ENCODE measurements at places on chromosomes 6 and 20.

- ATAC-seq = no peak
Measured at GRCh38 chr6:112774319-112774718, 427.2 kb downstream of the RFPL4B start.

GRCh38 chr6:112007254-112007653 lies 46.6 kb upstream of the CCN6 start:
- no peak for ATAC-seq

DNA sequence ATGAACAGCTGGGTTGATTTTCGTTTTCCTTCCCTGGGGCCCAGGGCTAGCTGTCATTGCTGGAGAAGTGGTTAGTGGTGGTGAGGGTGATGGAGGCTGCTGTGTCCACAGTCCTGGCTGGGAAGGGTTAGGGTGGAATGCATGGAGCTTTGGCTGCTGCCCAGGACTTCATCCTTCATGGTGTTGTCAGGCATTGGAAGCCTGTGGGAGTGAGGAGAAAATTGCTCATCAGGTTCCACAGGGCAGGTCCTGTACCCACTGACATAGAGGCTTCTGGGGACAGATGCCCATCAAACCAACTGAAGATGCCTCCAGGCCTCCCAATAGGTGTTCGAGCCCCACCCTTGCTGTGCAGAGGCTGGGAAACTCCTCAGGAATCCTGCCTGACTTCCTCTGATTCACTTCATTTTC lies 262.4 kb upstream of the SUPT3H start:
- ATAC-seq = no peak

DNA sequence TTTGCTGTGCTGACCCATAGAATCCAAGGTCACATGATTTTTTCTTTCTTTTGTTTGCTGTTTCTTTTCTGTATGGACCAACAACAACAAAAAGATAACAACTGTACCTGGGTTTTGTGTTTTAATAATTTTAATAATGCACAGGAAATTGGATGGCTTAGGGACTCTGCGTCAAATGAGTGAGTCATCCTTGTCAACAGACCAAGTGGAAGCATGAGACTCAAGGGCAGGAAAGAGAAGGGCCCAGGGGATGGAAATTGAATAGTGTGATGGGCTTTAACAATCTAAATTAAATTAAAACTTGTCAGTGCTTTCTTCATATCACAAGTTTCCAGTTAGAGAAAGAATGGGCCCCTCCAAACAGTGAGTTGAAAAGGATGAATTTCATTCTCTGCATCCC lies 413.0 kb downstream of the PREX1 start:
- ATAC-seq = no peak

DNA sequence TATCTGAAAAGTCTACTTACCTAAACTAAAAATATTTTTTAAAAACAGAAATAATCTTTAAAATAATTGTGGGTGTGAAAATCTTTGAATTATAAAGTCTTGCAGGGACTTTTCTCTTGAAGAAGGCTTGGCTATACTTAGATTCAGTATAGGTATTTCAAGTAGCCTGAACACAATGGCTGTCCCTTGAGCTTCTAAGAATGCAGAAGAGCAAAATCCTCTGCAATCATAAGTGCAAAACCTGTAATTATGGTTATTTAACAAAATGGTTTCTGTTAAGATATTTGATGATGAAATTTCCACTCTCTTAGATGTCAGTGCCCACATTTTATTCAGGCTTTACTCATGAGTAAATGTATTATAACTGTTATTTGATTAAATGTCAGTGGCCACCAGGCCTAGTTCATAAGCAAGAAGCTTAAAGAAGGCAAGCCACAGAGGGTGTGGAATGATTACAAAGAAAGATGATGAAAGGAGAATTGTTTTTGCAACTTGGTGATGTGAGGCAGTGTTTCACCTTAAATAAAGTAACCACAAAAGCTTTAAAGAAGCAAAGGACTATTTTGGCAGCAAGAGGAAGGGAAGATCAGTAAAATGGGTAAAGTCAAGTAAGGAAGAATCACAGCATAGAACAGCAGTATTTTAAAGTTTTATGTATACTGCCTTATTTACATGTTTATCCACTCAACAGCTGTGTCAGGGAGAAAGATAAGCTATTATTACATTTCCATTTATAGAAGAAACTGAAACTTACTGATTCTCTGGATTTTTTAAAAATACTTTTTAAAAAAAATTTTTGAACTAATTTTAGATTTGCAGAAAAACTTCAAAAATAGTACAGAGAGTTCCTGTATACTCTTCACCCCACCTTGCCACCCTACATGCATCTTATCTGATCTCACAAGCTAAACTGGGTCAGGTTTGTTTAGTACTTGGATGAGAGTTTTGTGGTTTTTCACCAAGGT lies 351.2 kb upstream of the RUNX2 start:
- ATAC-seq = peak; percentile 83

- no peak for ATAC-seq
Measured at GRCh38 chr6:113208726-113209125, 648.4 kb upstream of the MARCKS start.

DNA sequence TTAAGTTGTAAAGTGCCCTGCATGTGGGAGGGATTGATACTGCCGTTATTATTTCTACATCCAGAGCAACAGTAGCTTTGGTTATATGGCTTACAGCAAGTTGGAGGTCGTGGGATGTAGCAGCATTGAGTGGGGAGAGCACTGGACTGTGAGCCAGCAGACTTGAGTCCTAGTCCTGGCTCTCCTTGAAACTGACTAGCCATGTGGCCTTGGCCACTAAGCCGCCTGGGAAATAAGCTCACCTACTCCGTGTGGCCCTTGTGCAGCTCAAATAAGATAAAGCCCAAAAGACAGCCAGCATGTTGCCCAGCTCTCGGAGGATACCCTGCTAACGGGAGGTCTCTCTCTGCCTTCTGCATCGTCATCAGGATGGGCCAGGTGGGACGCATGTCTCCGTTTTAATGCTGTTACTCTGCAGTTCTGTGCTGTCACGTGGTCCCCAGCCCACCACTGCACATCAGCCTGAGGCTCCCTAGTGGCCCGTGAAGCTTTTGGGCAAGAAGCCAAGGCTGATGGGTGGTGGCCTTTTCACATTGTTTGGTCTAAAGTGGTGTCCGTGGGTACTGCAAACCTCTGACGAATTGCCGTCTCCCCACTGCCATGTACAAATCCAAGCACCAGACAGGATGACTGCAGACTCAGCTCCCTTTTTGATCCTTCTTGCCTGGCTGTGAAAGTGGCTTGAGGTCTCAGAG lies 7.9 kb downstream of the EPB41L1 start:
- no peak for ATAC-seq

GRCh38 chr6:40409716-40410397 lies 177.3 kb downstream of the LRFN2 start:
- no peak for ATAC-seq

- no peak for ATAC-seq
Measured at GRCh38 chr20:7770046-7770445, 170.2 kb downstream of the HAO1 start.

DNA sequence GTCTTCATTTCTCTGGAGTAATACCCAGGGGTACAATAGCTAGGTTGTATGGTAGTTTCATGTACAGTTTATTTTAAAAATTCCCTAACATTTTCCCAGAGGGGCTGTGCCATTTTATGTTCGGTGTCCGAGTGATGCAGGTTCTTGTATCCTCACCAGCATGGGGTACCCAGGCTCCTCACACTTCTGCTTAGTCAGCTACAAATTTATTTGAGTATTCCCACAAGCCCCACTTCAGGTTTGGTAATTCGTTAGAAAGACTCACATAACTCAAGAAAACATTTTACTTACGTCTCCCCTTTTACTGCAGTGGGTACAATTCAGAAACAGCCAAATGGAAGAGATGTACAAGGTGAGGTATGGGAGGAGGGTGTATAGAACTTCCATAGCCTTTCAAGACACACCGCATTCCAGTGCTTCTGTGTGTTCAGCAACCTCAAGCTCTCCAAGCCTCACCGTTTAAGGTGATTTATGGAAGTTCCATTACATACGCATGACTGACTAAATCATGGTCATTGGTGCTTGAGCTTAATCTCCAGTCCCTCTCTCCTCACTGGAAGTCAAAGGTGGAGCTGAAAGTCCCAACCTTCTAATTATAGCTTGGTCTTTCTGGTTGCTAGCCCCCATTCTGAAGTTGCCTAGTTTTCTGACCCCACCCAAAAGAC lies 18.1 kb downstream of the RIPK1 start:
- ATAC-seq = no peak

- ATAC-seq = no peak
Measured at GRCh38 chr20:41278936-41279335, 38.6 kb downstream of the ZHX3 start.

DNA sequence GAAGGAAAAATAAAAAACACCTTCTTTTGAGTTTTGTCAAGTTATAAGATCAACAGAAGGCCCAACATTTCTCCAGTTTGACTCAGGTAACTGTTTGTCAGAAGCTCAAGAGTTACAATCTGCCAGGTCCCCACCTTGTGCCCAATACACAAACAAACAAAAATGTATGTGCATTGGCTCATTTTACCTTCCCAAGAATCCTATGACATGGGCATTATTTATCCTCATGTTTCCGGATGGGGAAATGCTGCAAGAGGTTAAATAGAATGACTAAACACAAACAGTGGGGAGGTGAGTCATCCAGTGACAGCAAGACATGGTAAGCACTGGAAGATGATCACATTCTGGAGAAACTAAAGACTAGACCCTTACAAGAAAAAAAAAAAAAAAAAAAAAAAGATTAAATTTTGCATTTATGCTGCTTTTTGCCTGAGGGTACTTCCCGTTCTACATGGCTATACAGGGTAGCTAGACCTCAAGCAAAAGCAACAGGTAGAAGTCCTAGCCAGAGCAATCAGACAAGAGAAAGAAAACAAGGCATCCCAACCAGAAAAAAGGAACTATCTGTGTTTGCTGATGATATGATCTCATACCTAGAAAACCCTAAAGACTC lies 23.6 kb upstream of the ANKRD60 start:
- peak; percentile 94 for ATAC-seq

GRCh38 chr6:117906958-117907600 lies at the start of gene SLC35F1:
SLC35F1 (plus strand) TSS chr6:117907264.
- ATAC-seq = peak; percentile 67

DNA sequence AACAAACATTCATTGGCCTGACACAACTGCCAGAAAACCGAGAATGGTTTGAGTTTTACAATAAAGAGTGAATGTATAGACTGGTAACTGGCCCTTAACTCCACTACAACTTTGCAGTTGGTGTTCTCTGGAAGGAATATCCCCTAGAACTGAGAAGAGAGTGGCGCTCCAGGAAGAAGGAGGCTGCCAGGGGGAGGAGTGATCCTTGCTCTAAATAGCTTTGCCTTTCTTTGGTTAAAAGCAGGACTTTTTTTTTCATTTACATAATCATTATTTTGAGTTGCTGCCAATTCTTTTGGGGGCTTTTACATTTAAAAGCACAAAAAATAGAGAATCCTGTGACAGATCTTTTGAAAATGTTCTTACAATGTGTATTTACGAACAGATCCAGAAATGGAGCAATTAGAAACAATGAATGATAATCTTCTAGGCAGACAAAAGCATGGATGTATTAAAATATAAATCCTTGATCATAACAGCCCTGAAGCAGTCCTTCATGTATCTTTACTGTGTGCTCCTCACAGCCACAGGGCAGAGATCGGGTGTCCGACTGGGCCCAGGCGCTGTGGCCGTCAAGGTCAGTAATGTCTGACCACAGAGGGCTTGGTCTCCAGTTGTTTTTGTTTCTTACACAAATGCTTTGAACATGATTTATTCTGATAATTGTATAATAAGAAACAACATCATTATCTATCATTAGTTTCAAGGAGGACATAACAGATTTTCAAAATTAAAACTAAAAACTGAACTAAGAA lies 612.2 kb downstream of the HDGFL1 start:
- ATAC-seq = no peak

DNA sequence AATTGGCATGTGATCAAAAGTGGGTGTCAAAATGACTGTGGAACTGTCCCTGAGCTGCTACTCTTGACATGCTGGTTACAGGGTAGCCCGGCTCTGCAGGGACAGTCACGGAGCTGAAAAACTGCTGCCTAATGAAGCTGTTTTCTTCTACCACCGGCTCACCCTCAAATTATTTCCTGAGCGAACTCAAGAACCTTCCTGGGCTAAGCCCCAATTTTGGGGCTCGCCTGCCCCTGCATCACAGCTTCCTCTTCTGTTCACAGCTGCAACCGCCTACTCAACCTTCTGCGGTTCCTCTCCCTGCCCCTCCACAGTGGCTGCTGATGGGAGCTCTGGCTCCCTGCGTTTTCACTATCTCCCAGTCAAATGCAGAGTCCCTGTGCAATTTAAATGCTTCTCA lies 110.8 kb upstream of the MLN start:
- ATAC-seq = peak; percentile 64

DNA sequence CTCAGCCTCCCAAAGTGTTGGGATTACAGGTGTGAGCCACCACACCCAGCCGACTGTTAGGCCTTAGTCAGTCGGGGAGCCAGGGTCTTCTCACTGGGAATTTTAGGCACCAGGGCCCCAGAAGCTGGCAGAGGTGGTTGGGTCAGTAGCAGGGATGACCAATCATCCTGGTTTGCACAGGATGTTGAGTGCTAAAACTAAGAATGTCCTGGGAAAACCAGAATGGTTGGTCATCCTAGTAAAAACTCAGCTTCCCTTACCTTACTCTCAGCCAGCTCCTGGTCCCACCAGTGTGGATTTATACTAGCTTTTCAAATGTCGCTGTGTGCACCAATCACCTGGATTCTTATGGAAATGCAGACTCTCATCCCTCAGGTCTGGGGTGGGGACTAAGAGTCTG lies 31.8 kb downstream of the KCNG1 start:
- ATAC-seq = no peak

GRCh38 chr6:142633317-142633716 lies 311.7 kb downstream of the HIVEP2 start:
- ATAC-seq = no peak

- no peak for ATAC-seq
Measured at GRCh38 chr20:13678944-13679343, 40.2 kb upstream of the TASP1 start.

- ATAC-seq = no peak
Measured at GRCh38 chr6:62285612-62286469, at the start of gene KHDRBS2. KHDRBS2 (minus strand) TSS chr6:62286225.

GRCh38 chr6:19851241-19852089 lies 14.3 kb downstream of the ID4 start:
- ATAC-seq = no peak

GRCh38 chr6:141260627-141261015 lies 872.1 kb upstream of the GJE1 start:
- ATAC-seq = no peak

- no peak for ATAC-seq
Measured at GRCh38 chr20:62694868-62695267, 13.8 kb upstream of the NTSR1 start.

- ATAC-seq = no peak
Measured at GRCh38 chr6:84284428-84285049, 57.1 kb upstream of the CEP162 start.

GRCh38 chr6:169167581-169168301 lies 85.9 kb downstream of the THBS2 start:
- no peak for ATAC-seq

- ATAC-seq = no peak
Measured at GRCh38 chr6:42406306-42407280, 45.1 kb downstream of the TRERF1 start.

GRCh38 chr6:3261921-3262320 lies 3.2 kb downstream of the PSMG4 start:
- no peak for ATAC-seq

GRCh38 chr20:33816191-33816590 lies 5.0 kb downstream of the CHMP4B start:
- ATAC-seq = no peak

GRCh38 chr20:38132910-38133501 lies 32.1 kb downstream of the TGM2 start:
- ATAC-seq = no peak

Data from activated T-helper 17 cell treated with anti-CD3 and anti-CD28 coated beads, Interleukin-2, amount 50 U/mL, for 72 hours (primary cell).